ENCODE measurements at places on chromosomes 2 and 18. TPM values are rescaled to one million over a fixed set of nuclear protein-coding genes. Genes with fewer than 3 reads are reported as not detected.

The COL3A1 gene
- 237 TPM for total RNA-seq

The PDCD1 gene
- 4.8 TPM for total RNA-seq

GRCh38 chr18:40407909-40408308 lies 1547.1 kb upstream of the PIK3C3 start:
- DNase-seq = no peak

DNA sequence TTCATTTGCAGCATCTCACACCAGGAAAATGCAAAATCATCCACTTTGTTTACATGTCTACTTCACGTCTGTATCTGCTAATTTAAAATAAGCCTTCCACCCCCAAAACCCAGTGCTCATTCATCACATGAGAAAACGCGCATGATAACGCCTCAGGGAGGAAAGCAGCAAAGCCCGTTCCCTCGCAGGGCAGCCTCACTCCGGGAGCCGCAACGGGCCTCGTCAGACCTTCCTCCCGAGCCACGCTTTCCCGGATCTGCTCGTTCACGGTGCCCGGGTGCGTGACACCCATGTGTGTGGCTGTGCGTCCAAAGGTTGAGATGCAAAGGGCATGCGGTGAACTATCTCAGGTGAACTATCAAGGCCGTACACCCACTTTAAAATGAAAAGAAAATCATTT lies 59.8 kb downstream of the NDUFA10 start:
- no peak for DNase-seq

DNA sequence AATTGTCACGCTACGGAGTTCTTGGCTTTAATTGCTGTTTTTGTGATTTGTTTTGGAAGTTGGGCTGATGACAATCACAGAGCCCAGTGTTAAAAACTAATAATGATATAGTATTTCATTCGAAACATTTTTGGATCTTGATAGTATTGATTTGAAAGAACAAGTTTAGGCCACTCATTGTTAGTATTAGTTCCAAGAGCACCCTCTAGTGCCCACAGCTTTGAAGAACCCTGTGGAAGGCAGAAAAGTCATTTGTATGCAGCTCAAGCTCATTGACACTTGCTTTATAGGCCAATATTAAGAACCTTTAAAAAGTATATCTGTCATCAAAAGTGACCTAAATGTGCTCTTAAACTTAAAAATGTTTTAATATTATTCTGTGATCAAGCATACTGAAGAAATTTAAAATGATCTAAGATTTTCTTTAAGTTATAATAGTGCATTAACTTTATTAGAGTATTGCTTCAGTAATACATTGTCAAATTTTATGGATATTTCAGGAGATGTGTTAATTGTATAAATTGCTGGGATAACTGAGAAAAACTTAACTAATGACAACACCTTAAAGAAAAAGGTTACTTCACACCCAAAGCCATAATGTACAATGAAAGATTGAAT lies 191.0 kb downstream of the GRB14 start:
- DNase-seq = no peak

DNA sequence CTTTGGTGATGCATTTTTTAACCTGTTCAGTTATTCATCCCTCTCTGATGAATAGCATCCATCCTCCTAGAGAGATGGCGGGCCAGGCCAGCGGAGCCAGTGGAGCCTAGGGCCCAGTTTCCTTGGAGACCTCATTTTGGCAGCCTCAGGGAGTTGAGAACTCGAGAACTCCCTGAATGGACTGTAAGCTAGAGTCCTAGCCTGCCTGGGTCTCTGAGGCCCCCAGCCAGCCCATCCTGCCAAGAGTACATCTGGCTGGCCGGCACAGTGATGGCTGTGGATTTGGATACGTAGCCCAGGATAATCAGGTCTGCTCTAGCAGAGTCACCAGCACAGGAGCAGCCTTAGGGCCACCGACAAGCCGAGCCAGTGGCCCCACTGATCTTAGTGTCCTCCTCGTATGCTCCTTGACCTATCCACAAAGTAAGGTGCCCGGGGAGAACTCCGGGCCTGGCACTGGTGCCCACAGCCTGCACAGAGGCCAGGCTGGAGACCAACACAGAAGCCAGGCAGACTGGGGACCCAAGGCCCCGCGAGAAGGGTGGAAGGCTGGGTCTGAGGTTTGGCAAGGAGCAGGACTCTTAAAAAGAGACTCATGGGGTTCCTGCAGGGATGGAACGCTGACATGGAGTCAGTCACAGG lies 110.5 kb upstream of the MCFD2 start:
- DNase-seq = no peak
